Caudate nucleus (tissue), 63 donors: ENCODE measurements at places on chromosomes 5 and 9.

- no peak for DNase-seq
Observed at GRCh38 chr5:158560170-158560569, 539.5 kb downstream of the EBF1 start.

- DNase-seq, result no peak
Observed at GRCh38 chr5:56585461-56585860, 229.9 kb upstream of the MAP3K1 start.

GRCh38 chr5:78497573-78498533, 137.4 kb downstream of the SCAMP1 start:
- no peak for DNase-seq

DNA sequence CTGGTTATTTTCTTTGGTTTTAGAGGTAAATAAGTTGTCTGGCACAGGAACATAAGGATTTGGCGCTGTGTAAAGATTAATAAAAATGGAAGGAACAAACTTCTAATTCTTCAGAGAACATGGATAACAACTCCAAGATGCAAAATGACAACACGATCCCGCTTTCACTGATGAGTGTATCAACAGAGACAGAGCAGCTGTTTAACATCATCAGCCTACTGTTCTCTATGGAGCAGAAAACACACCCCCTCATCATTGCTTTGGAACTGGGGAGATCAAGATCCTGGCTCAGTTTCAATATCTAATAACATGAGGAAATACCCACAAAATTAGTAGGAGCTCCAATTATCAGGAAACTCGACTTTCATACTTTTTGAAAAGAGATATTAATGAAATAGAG, 8.3 kb upstream of the GAS1 start:
- DNase-seq, result no peak

- no peak for DNase-seq
Observed at GRCh38 chr9:15153961-15154360, 153.1 kb downstream of the TTC39B start.

GRCh38 chr5:73591698-73592501, 26.4 kb downstream of the UTP15 start:
- DNase-seq, result no peak

GRCh38 chr5:83095957-83096539, 18.7 kb downstream of the XRCC4 start:
- DNase-seq, result no peak

- DNase-seq, result no peak
Observed at GRCh38 chr5:109307456-109307855, 102.3 kb downstream of the PJA2 start.

DNA sequence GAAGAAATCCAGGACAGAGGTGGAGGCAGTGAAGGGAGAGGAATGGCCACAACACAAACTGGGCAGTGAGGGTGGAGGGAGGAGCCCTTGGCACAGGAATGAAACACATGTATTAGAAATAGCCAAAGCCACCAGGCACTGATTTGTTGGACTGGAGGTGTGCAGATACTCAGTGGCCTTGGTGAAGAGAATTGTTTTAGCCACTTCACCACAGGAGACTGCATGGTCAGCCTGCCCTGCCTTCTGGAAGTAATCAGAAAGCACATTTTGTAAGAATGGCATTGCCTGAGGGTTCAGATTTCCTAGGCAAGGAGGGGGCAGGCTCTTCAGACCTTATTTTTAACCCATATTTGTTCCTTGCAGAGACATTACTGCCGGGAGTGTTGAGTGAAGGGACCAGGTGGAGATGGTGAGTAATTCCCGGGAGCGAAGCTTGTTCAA, 2.2 kb downstream of the SGCD start:
- no peak for DNase-seq
